ENCODE measurements at places on chromosomes 13 and 19.

GRCh38 chr13:97194479-97194878 is 27.7 kb upstream of the MBNL2 start:
- no peak for DNase-seq

DNA sequence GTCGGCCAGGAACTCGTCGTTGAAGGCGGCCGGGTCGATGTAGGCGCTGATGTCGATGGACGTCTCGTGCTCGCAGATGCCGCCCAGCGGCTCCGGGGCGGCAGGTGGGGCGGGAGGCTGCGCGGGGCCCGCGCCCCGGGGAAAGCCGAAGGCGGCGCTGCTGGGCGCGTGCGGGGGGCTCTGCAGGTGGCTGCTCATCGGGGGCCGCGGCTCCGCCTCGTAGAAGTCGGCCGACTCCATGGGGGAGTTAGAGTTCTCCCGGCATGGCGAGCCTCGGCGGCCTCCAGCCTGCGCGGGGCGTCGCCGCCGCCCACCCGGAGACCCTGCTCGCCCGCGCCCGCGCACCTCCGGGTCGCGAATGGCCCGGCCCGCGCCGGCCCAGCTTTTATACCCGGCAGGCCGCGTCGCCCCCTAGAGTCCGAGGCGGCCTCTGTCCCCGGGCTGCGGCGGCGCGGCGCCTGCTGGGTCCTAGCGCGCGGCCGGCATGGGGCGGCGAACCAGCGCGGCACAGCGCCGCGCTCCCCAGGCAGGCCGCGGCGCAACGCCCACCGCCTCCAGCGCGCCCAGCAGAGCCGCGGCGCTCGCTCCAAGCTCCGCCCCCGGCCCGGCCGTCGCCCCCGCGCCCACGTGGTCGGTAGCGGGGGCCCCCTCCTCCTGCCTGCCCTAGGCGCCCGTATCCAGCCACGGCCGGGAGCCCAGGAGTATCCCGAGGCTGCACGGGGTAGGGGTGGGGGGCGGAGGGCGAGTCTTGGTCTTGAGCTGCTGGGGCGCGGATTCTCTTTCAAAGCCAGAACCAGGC is at the start of gene CEBPA:
Gene CEBPA, minus strand, starts transcription at position 360 of the 799 bp plus-strand sequence. Its CDS starts 120 bp downstream, at position 240.
- DNase-seq: peak; percentile 95

DNA sequence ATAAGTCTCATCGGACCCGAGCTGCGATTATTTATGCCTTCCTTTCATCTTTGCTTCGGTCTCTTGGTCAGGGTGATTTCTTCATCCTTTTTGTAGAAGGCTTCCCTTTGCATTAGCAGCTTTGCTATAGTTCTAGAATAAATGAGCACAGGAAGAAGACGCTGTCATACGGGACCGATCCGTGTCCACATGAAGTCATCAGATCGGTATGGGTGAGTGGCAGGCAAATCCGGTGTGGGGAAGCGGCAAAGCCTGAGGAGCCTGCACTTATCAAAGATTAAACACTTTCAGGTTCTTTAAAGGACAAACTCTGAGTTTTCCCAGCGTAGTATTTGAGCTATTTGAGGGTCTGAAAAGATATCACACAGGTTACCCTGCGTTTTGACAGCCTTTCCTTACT is 119.3 kb downstream of the IRS2 start:
- peak; percentile 69 for DNase-seq

DNA sequence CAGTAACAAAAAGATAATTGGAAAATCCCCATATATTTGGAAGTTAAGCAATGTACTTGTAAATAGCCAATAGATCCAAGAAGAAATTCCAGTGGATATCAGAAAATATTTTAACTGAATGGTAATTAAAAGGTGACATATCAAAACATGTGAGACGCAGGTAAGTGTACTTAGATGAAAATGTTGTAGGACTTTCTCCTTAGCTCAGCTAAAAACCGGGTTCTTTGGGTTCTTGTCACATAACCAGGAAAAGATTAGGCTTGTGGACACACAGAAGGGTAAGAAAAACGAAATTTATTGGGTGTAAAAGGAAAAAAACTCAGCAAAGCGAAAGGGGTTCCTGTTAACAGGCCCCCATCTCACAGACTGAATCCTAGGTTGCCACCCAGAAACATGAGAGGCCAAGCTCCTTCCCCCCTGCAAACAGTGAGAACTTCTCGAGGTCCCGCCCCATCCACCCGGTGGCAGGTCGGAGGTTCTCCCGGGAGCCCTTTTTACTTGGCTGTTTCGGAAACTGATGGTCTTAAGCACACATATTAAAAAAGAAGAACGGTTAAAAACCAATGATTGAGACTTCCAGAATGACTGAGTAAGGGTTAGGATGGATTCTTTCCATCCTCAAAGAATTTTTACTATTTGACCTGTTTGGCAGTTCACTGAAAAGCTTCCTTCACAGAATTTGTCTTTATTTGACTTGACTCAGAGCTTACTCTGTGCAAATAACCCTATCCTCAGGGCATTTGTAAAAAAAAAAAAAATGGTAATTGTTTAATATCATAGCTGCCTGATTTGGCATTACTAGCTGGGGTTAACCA is 3.1 kb upstream of the CCDC70 start:
- DNase-seq: no peak

GRCh38 chr19:48887861-48888612 is 10.5 kb downstream of the TULP2 start:
- DNase-seq: no peak

- DNase-seq: no peak
These were observed 21.0 kb upstream of the RAB20 start for GRCh38 chr13:110582421-110582954.

DNA sequence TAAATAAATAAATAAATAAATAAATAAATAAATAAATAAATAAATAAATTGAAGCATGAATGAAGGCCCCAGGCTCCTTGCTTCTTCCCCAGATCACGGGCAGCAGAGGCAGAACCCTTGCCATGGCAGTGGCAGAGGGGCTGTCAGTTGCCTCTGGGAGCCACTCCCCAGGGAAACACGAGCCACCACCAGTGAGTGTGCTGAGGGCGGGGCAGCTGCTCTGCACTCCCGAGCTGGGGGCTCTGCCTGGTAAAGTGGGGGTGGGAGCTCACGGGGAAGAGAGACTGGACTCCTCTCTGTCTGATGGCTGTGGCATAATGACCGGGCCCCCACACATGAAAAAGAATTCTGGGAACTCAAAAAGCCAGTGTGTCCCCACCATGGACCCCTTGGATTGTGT is 7.8 kb downstream of the FCAR start:
- DNase-seq: no peak

DNA sequence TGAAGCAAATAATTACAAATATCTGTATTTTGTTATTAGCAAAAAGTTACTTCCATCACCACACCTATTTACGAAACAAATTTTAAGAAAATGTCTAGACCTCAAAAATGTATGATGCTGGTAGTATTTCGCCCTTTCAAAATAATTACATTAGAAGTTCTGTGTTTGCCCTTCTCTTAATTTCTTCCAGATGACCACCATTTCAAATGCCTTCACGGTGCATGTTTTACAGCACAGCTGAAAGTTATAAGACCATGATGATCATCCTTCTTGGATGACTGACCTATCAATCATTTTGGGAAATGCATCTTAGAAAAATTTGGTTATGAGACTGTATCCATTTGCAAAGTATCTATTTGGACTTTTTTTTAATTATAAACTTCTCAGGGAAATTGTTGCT is 390.8 kb downstream of the SLITRK6 start:
- no peak for DNase-seq

- DNase-seq: no peak
These were observed 2.1 kb upstream of the PDCD2L start for GRCh38 chr19:34402074-34402600.

GRCh38 chr19:2312820-2313501 is 5.0 kb upstream of the LINGO3 start:
- no peak for DNase-seq

- DNase-seq: no peak
These were observed 15.3 kb downstream of the TNFSF14 start for GRCh38 chr19:6654347-6655310.

GRCh38 chr19:29896802-29897201 is 45.2 kb upstream of the URI1 start:
- no peak for DNase-seq

GRCh38 chr19:800360-801029 is 3.2 kb downstream of the PTBP1 start:
- DNase-seq: peak; percentile 38

GRCh38 chr19:29576761-29577648 is 29.1 kb upstream of the POP4 start:
- no peak for DNase-seq

DNA sequence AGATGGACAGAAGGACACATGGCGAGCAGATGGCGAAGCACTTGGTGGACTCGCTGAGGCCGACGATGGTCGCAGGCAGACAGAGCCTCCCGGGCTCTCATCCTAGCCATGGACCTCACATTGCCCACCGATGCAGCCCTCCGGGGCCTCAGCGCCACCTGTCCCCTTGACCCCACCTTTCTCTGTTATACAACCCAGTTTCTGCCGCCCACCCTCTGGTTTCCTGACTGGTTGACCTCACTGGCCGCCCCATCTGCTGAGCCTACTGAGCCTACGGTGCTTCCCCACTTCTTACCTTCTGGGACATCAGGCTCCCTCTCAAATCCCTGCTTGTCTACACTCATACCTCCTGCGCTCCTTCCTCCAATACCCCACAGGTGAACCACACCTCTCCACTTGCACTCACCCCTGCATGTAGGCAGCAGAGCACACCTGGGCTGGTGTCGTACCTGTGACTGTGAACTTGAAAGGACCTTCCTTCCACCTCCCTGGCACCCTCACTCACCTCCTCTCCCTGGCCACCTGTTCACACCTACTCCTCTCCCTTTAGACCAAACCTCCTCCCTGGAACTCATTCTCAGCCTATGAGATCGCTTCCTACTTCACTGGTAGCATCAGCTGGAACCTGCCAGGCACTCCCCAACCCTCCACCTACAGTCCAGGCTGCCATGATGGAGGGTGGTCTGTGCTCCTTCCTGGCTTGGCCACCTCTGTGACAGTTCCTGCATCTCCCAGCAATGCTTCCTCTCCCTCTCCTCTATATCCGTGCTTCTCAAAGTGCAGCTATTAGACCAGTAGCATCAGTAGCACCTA is 36.1 kb downstream of the HPN start:
- no peak for DNase-seq

- peak; percentile 93 for DNase-seq
These were observed 338 bp upstream of the UBE2M start for GRCh38 chr19:58558623-58559274.

GRCh38 chr13:44415815-44416214 is 42.2 kb downstream of the SERP2 start:
- no peak for DNase-seq

- peak; percentile 92 for DNase-seq
These were observed 906 bp downstream of the ANKLE1 start for GRCh38 chr19:17282488-17283125.

DNA sequence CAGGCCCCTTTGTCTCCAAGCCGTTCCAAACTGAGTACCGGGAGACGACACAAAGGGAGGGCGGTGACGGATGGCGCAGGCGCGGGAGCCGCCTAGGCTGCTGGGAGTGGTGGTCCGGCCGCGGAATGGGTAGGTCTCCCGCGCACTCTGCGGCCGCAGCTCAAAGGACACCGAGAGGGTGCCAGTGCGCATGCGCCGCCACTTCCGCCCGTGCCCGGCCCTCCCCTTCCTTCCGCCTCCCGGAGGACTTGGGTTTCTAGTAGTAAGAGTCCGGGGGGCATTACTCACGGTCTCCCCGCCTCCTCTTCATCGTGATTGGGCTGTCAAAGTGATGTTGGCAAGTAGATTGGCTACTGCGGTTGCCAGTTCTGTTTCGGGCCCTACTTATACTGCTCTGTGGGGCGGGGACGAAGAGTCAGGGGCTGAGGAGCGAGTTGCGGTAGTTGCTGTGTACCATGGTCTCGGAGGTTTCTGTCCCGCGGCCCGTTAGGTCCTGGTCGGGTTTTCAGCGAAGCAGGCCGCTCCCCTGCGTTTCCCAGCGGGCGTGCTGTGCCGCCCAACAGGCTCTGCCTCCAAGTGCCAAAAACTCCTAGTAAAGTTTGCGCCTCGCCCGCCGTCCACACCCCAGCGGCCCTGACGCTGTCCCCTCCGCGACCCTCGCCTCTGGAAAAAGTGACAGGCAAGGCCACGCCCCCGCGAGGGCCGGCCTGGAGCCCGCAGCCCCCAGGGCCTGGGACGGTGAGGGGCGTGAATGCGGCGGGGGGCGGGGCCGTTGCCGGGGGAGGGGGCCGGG is 455 bp upstream of the ING1 start:
- DNase-seq: peak; percentile 97

DNA sequence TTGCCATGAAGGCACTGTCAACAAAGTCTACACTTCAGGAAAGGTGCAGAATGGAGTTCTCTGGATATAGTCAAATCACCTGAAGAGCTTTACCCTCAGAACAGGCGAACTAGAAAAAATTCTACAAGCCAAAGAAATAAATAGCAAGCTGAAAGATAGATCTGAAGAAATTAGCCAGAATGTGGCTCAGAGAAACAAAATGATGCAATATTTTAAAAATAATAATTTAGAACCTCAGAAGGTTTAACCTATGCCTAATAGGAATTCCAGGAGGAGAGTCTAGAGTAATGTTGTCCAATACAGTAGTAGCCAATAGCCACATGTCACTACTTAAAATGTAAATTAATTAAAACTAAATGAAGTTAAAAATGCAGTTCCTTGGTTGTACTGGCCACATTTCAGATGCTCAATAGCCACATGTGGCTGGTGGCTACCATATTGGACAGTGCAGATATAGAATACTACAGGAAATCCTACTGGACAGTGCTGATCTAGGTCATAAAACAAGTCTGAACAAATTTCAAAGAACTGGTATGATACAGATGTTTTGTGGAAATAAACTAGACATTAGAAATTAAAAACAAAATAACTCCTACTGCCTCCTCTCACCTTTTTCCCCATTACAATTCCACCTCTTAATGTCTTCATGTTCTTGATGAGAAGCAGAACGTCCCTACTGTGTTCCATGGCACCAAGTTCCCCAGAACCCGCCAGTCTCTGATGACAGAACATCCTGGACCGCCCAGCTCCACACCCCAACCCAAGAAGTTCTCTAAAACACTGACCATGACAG is 679 bp upstream of the CDADC1 start:
- DNase-seq: no peak

- peak; percentile 94 for DNase-seq
These were observed 37.3 kb downstream of the NFIC start for GRCh38 chr19:3403489-3404323.

GRCh38 chr13:20001366-20002190 is 43.1 kb downstream of the ZMYM2 start:
- DNase-seq: no peak
